Activated naive CD4-positive, alpha-beta T cell (primary cell): ENCODE measurements at places on chromosomes 5 and 9.

DNA sequence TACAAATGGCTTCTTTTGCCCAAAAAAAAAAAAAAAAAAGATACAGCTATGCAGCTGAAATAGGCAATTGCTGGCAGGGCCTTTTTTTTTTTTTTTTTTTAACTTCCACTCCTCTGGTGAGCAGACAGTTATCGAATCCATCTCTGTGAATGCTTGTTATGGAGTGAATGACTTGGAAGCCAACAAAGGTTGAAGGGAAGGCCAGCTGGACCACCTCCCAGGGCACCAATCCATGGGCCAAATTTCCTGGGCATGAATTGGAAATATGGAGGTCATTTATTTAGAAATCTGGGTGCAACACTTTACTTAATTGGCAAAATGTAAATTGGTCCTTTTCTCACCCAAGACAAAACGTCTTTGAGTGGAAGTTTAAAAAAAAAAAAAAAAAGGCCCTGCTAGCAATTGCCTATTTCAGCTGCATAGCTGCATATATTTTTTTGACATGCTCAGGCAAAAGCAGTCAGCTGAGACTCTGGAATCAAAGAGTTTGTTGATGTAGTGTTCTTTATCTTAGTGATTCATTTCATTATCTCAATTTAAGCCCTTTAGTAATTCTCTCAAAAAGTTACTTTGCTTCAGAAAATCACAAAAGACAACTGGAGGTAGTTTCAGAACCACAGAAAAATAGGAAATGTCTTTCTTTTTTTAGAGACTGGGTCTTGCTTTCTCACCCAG lies 392.2 kb upstream of the KLF4 start:
- DNase-seq: no peak

DNA sequence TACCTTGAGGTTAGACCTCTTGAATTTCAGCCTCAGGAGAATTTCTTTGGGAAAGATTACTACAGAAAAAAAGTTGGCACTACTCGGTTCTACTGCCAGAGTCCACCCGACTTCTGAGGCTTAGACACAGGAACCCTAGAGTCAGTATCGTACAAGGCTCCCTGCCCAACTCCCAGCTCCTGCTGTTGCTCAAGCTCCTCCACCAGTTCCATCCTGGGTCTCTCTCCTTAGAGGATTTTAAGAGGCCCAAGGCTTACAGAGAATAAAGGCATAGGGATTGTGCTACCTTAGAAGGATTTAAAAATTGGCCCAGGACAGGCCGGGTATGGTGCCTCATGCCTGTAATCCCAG lies 29.0 kb upstream of the SSBP2 start:
- DNase-seq: no peak

DNA sequence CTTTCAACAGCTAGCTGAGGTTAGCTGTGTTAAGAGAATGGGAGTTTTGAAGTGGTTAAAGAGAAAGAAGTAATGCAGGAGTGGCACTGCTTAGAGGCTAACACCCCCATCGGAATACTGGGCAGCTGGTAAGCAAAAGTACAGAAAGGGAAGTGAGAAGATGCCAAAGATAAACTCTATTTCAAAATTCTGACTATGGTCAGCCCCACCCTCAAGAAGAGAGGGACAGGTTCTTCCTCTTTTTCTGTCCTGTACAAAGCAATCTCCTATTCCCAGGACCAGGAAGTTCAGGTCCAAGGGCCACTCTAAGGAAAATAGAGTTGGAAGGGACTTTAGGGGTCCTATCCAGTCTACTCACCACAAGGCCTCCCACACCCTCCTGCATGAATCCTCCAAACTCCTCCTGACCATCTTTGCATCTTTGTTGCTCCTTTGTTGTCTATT lies 45.9 kb upstream of the JAK2 start:
- DNase-seq: no peak

- DNase-seq: no peak
Observed at GRCh38 chr5:162202285-162202880, 134.8 kb downstream of the GABRG2 start.

- DNase-seq: no peak
Observed at GRCh38 chr5:123303802-123304201, 119.4 kb downstream of the CEP120 start.

- no peak for DNase-seq
Observed at GRCh38 chr9:99358668-99359067, 136.6 kb downstream of the SEC61B start.

- DNase-seq: no peak
Observed at GRCh38 chr9:16551692-16552091, 318.8 kb downstream of the BNC2 start.

DNA sequence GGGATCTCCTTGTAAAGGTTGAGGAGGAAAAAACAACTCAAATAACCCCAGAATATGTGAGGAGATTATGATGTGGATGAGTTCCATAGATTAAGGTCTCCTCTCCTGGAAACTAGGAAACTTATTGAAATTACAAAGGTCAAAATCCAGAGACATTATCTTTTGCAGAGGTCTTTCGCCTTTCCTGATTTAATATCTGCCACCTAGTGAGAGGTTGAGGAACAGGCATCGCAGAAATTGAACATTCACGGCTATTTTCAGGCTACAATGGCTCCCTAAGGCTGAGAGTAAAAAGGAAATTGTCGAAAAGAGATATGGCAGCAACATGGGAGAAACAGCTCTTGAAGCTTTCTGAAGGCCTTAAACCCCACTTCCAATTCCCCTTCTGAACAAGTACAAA lies 127.5 kb upstream of the PLCXD3 start:
- DNase-seq: no peak

DNA sequence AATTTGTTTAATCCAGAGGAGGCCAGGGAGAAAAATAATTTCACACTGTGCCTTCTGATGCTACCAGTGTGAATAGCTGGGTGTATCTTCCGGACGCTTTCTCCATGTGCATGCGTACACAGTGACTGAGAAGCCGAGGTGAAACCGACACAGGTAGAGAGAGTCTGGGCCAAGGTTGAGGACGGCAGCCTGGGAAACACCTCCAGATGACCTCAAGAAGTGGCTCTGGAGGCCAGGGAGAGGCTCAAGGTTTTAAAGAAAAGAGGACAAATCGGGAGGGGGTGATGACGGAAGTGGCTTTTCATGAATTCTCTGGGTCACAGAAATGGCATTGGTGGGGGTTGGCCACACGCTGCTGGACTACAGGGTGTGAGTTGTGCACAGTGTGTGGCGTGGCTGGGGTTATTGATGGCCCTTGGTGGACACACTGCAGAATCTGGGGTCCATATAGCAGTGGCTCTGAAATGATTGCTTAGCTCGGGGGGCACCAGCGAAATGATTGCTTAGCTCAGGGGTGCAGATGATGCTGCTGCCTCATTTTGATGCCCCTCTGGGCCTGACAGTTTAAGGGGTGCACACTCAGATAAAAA lies 34.1 kb upstream of the LRRC14B start:
- DNase-seq: no peak

- no peak for DNase-seq
Observed at GRCh38 chr5:146789712-146790653, 88.6 kb downstream of the PPP2R2B start.
